Right cardiac atrium (tissue), 5 donors: ENCODE measurements at places on chromosomes 5 and 9. TPM values are rescaled to one million over a fixed set of nuclear protein-coding genes. Genes with fewer than 3 reads are reported as not detected.

The OLFM1 gene
- 8.8 TPM for total RNA-seq

The MYORG gene
- 5.2 TPM for total RNA-seq

The KLF9 gene
- total RNA-seq, result 76.6 TPM

The HRH2 gene
- total RNA-seq, result 37.5 TPM

The FAM78A gene
- 63.8 TPM for total RNA-seq

GRCh38 chr9:135971892-135972291 is 10.7 kb upstream of the UBAC1 start:
- DNase-seq, result no peak

GRCh38 chr5:135030123-135030955 is 3.7 kb downstream of the PITX1 start:
- no peak for DNase-seq

GRCh38 chr5:175692996-175693710 is 35.3 kb downstream of the HRH2 start:
- no peak for DNase-seq

- DNase-seq, result no peak
These were observed 17.4 kb downstream of the AKNA start for GRCh38 chr9:114370251-114370967.
